ENCODE measurements at places on chromosomes 1 and 21. TPM values are rescaled to one million over a fixed set of nuclear protein-coding genes. Genes with fewer than 3 reads are reported as not detected.

The OR2T33 gene
- not detected for total RNA-seq

DNA sequence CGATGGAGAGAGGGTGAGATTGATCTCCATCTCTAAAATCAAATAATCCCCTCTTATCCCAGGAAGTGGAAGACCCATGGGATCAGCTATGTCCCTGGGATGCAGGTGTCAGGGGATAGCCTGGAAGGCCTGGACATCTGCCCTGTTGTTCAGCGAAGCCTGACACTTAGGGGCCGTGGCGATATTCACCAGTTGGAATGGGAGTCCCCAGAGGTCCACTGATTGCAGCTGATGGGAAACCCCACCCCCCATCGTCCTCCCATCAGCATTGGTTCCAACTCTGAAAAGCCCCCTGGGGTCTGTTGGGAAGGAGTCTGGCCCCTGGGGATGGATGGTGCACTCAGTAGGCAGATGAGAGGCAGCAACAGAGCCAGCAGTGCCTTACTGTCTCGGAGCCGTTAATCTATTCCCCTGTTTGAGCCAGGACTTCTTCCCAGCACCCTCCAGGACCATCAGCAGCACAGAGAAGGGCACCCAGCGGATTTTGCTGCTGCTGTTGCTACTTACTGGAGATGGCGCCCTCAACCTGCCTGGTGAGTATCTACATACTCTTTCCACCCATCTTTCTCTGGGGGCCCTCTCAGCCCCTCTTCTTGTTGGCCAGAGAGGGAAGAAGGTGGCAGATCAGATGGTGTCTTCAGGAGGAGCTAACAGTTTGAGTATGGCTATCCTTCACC lies 13.4 kb downstream of the CATSPER4 start:
- H3K4me3 ChIP-seq, result no peak overlapping the region
- no peak overlapping the region for H3K27ac ChIP-seq
- peaks cover 36% of the 10 kb centered on the region for H3K4me1 ChIP-seq
- H3K36me3 ChIP-seq, result no peaks in the 10 kb centered on the region
- DNase-seq, result no peak

- H3K27me3 ChIP-seq, result peaks cover 61% of the 10 kb centered on the region
- H3K27ac ChIP-seq, result no peak within 1 kb of the TSS
- peak within 1 kb of the TSS; percentile 70 for H3K4me3 ChIP-seq
- peaks cover 20% of the 10 kb centered on the region for H3K4me1 ChIP-seq
Measured at GRCh38 chr1:66752000-66752592, at the start of gene DYNLT5. Gene DYNLT5 (plus strand): TSS chr1:66752459. CDS start chr1:66754659, 2,200 bp downstream.

DNA sequence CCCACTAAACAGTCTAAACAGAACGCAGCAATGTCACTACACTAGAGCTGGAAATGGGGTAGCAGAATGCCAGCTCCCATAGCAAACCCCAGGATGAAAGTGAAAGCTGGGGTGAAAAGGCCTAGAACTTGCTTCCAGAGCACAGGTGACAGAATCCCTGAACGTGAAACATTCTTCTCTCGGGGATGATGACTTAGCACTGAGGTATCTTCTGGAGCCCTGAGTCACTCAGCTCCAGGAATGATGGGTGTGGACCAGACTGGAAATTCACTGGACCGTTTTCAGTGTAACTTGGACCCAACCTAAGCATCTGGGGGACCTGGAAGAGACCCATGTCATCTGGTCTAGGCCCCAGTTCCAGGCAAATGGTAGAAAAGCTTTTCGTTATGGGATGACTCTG lies 108.9 kb downstream of the CDC7 start:
- peaks cover 3% of the 10 kb centered on the region for H3K36me3 ChIP-seq
- no peaks in the 10 kb centered on the region for H3K27me3 ChIP-seq
- H3K27ac ChIP-seq, result no peak overlapping the region
- no peak for DNase-seq
- H3K4me3 ChIP-seq, result no peak overlapping the region

- no peak overlapping the region for H3K4me3 ChIP-seq
- no peak overlapping the region for H3K27ac ChIP-seq
- no peaks in the 10 kb centered on the region for H3K4me1 ChIP-seq
- H3K27me3 ChIP-seq, result no peaks in the 10 kb centered on the region
Measured at GRCh38 chr1:109263234-109263596, 13.9 kb downstream of the CELSR2 start.

The HFM1 gene
- total RNA-seq, result not detected

DNA sequence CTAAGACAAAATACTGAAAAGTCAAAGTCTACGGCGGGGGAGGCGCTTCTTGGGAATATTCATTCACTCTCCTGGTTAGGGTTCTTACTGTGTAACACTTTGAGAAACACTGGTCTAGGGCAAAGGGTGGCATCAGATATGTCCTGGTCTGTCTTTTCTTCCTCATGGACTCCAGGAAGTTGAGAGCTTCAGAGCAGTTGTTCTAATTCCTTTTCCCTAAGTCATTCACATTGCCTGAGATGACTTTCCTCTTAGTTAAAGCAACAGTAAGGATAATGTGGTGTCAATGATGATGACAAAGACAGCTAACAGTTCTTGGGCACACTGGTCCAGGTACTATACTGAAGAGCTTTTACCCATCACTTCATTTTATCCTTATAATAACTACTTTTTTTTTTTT lies 27.0 kb downstream of the FGGY start:
- DNase-seq, result no peak
- peaks cover 11% of the 10 kb centered on the region for H3K36me3 ChIP-seq
- peaks cover 22% of the 10 kb centered on the region for H3K4me1 ChIP-seq
- no peaks in the 10 kb centered on the region for H3K27me3 ChIP-seq
- H3K27ac ChIP-seq, result no peak overlapping the region
- no peak overlapping the region for H3K4me3 ChIP-seq

The BSND gene
- total RNA-seq, result not detected

DNA sequence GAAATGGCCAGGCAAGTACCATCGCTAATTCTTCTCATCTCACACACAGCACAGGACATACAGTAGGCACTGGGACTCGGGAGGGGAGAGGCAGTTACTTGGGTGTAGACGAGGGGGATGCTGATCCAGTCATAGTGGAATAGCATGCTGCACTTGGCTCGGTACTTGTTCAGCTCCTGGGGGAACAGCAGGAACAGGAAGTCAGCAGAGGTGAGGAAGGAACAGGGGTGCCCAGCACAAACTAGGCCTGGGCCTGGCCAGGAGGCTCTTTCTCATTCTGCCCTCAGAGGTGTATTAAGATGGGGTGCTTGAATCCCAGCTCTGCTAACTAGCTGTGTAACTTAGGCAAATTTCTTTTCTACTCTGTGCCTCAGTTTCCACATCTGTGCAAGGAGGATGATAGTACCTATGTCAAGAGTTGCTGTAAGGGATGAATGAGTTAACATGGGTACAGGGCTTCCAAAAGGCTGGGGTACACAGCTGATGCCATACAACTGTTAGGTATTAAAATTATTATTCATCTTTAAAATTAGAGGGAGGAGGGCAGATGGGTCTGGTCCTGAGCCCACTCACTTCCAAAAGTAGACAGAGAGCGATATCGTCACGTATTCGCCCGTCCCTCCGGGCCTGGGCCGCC lies 2.4 kb downstream of the BEST4 start:
- H3K36me3 ChIP-seq, result peaks cover 18% of the 10 kb centered on the region
- H3K27me3 ChIP-seq, result no peaks in the 10 kb centered on the region
- peak overlapping the region; percentile 80 for H3K4me3 ChIP-seq
- H3K27ac ChIP-seq, result peak overlapping the region; percentile 55
- no peak for DNase-seq
- peaks cover 42% of the 10 kb centered on the region for H3K4me1 ChIP-seq

DNA sequence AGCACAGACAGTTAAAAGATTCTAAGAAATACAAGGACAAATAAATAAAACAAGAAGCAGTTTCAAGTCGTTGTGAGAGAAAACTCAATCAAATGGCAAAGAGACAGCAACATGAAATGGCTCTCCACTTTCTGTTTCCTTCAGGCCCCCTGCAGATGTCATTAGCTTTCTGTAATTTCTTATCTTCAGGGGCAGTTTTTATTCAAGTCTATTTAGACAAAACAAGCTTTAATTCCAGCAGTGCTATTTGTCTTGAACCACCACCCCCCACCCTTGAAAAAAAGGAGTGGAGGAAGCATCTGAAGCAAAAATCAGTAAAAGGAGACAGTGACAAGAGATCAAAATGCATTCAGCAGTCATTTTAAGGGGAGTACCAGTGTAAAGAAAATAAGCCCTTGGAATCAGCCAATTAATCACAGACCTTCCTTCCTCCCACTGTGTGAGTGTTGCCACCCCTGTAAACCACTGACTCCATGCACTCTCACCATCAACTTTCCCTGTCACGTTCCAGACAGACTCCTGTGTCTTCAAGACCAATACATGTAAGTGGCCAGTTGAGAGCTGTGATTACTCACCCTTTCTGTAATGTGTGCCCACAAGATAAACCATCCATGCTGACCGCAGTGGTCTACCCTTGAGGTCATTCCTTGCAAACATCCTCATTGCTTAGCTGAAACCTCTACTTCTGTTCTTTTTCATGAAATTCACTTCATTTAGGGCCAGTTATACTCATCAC lies 136.1 kb upstream of the HOOK1 start:
- H3K4me3 ChIP-seq, result no peak overlapping the region
- H3K36me3 ChIP-seq, result no peaks in the 10 kb centered on the region
- peaks cover 11% of the 10 kb centered on the region for H3K4me1 ChIP-seq
- H3K27me3 ChIP-seq, result no peaks in the 10 kb centered on the region
- H3K27ac ChIP-seq, result no peak overlapping the region
- no peak for DNase-seq

DNA sequence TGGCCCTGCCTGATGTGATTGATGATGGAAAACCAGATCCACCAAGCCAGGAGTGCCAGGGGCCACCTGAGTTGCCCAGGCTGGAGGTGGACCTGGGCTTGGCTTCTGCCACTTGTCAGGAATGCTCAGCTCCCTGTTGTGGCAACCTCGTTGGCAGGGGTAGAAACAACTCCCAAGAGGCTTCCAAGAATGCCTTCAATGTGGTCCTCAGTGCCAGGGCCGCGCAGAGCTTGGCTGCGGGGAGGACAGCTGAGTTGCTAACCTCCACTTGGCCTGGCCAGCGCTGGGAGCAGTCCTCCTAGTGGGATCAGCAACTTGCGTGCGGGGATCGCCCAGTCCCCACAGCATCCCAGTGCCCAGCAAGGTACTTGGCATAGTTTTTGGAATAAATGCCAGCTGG lies 9.0 kb downstream of the MYOM3 start:
- no peak overlapping the region for H3K27ac ChIP-seq
- no peaks in the 10 kb centered on the region for H3K4me1 ChIP-seq
- no peak overlapping the region for H3K4me3 ChIP-seq
- H3K27me3 ChIP-seq, result no peaks in the 10 kb centered on the region
- no peak for DNase-seq
- H3K36me3 ChIP-seq, result no peaks in the 10 kb centered on the region

GRCh38 chr1:20373764-20374163 lies 83.1 kb downstream of the VWA5B1 start:
- no peaks in the 10 kb centered on the region for H3K36me3 ChIP-seq
- peaks cover 24% of the 10 kb centered on the region for H3K27me3 ChIP-seq
- peaks cover 8% of the 10 kb centered on the region for H3K4me1 ChIP-seq
- H3K27ac ChIP-seq, result no peak overlapping the region

The FAAH gene
- 5.0 TPM for total RNA-seq

The CHRM3 gene
- not detected for total RNA-seq

DNA sequence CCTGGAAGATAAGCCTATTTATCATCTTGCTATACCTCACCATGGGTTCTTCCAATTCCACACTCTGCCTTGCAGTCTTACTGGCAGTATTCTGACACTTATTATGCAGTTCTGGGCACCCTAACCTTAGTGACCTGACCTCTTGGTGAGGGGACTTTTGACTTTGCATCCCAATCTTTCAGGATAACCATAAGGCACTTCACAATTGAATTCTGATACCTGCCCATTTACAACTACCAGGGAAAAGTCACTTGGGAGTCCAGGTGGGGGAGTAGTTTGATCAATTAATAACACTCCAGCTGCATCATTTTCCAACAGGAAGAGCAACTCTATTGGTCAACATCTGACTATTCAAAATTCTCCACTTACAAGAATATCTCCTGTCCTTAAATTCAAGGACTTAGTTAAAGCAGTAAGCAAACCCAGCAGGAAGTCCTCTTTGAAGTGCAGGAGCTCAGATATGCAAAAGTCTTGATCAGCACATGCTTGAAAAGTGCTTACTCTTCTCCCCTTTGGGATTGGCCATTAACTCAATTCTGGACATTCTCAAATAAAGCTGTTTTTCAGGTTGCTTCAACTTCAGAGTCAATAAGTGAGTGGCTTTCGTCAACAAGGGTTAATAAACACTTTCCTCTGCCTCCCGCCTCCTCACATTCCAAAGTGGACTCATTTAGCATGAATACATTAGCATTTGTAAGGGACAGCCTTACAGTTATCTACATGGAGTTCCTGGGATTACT lies 177.4 kb upstream of the NRIP1 start:
- no peaks in the 10 kb centered on the region for H3K27me3 ChIP-seq
- no peak overlapping the region for H3K4me3 ChIP-seq
- H3K27ac ChIP-seq, result no peak overlapping the region
- DNase-seq, result no peak

The OR6K3 gene
- total RNA-seq, result not detected

The ALG14 gene
- total RNA-seq, result 2.4 TPM

DNA sequence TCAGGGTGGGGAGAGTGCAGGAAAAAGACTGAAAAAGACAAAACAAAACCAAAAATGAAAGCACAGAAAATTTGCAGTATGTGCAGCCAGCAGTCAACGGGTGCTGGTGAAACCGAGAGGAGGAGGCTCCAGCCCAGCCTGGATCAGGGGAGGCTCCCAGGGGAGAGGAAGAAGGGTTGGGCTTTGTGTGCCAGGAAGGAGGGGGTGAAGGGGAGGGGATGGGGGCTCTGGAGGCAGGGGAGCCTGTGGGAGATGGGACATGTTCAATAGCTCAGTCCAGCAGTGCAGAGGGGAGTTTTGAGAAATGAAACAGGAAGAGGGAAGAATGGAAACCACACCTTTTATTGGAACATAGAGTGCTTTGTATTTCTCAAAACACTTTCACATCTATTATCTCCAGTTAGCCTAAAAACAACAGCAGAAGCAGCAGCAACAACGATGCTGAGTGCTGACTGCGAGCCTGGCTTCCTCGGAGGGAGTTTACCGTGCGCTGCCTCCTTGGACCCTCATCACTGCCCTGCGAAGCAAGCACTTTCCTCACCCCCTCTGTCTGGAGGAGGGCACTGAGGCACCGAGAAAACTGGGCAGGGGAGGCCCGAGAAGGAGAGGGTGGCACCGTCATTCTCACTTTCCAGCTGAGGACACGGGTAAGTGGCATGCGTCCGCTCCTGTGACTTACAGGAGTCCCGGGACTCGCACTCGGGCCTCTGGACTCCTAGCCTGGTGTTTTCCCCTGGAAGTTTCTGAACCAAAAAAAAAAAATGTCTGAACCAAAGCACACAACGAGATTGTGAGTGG lies 62.9 kb downstream of the MDM4 start:
- peak overlapping the region; percentile 95 for H3K27ac ChIP-seq
- no peaks in the 10 kb centered on the region for H3K27me3 ChIP-seq
- H3K36me3 ChIP-seq, result peaks cover 7% of the 10 kb centered on the region
- peaks cover 32% of the 10 kb centered on the region for H3K4me1 ChIP-seq
- peak; percentile 42 for DNase-seq

GRCh38 chr1:29700491-29700890 lies 464.2 kb downstream of the PTPRU start:
- H3K36me3 ChIP-seq, result no peaks in the 10 kb centered on the region
- DNase-seq, result no peak
- peaks cover 19% of the 10 kb centered on the region for H3K27me3 ChIP-seq
- no peak overlapping the region for H3K4me3 ChIP-seq

Measured in activated T-helper 1 cell treated with anti-CD3 and anti-CD28 coated beads, Interleukin-12 subunit alpha, Interleukin-12 subunit beta, Interleukin-2, Interleukin-4 antibody, amounts not matched to agents 30 ng/mL and 10 ng/mL and 1 ng/mL, durations not matched to agents 14 hours and 24 hours and 36 hours (primary cell).